CD4-positive, alpha-beta T cell treated with Interleukin-15 for 4 hours (primary cell): ENCODE measurements at places on chromosomes 6 and 20.

GRCh38 chr6:152952866-152953509, 29.9 kb downstream of the FBXO5 start:
- DNase-seq, result no peak

- no peak for DNase-seq
Observed at GRCh38 chr6:147531321-147531720, 22.8 kb downstream of the SAMD5 start.

GRCh38 chr6:24313251-24314141, 44.4 kb downstream of the DCDC2 start:
- DNase-seq, result no peak

DNA sequence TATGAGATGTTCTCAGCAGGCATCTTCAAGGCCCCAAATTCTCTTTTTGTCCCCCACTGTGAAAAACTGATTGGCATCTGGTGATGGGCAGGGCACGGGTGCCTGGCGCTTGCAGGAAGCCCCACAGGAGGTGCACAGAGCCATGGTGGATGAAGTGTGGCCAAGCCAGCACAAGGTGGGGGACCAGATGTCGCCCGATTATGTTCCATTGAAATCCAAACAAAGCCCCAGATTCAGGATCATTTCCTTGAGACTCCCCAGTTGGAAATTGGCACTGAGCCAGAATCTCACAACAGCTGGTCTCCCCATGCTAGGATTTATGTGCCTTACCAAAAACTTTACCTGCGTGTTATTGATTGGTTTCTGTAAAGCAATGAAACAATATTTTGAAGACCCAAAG, 186.1 kb downstream of the ADAT2 start:
- no peak for DNase-seq
